Activated T-cell treated with anti-CD3 and anti-CD28 coated beads, Interleukin-2, amount 50 U/mL, for 48 hours (primary cell): ENCODE measurements at places on chromosomes 12 and 14.

DNA sequence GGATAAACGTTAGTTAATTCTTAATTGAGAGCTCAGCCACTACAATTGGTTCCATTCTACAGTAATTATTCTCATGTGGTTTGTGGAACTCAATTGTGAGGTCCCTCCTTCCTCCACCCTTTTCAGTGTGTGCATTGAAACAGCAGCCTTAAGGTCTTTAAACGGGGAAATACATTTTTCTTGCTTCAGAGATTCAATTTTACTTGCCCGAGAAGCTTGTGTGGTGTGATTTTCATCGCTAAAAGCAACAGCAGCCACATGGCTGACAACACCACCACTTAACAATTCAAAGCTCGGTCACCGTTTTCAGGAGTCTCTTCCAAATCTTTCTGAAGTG is 733 bp upstream of the PPFIBP1 start:
- no peak for DNase-seq

DNA sequence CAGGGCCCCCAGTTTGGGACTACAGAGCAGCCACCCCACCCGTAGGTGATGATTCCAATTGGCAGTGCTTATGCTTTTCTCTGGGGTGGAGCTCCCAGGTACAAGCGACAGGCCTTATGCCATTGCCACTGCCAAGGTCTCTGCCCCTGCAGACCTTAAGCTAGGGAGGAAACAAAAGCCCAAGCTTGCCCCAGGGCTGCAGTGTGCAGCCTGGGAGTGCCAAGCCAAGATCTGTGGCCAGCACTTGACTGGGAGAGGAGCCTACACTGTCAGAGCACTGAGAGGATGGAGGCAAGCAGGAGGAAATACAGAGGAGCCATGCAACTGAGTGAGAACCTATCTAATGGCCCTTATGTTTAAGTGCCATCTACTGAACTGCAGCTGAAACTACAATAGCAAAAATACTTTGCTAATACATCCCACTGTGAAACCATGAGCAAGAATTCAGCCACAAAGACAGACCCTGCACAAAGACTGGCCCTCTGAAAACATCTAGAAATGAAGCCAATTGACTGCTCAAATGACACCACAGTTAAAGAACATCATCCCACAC is 17.7 kb upstream of the ASCL1 start:
- no peak for DNase-seq

GRCh38 chr12:103955811-103956508 is 9.7 kb upstream of the TDG start:
- no peak for DNase-seq

- no peak for DNase-seq
Observed at GRCh38 chr12:40693207-40693821, 1.1 kb downstream of the CNTN1 start.

DNA sequence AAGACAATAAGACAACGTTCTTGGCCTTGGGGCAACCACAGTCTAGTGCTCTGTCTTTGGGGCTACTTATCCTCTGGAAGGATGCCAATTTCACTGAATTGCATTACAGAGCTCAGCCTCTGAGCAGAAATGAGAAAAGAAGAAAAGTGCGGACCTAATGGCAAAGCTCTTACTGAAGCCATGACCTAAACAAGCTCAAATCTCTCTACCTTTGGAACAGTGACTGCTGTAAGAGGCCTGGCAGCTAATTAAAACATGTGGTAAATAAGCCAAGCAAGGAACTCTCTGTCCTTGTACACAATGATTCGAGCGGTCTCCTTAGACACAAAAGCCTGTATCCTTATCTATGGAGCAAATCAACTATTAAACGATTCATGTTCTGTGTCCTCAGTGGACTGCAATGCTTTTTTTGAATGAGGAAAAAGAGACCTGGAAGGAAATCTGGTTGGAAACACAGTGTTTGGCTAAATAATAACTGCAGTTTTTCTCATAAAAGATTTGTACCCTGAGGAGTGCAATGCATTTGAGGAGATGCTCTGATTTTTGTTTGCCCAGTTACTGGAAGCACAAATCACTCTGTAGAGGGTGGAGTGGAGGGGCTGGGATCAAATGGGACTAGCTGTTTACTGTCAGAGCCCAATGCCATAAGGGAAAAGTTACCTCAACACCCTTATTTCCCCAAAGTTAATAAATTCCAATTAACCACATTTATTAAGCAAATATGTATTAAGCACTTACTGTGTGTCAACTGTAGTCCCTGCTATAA is 113.9 kb downstream of the NDUFA12 start:
- DNase-seq: no peak

DNA sequence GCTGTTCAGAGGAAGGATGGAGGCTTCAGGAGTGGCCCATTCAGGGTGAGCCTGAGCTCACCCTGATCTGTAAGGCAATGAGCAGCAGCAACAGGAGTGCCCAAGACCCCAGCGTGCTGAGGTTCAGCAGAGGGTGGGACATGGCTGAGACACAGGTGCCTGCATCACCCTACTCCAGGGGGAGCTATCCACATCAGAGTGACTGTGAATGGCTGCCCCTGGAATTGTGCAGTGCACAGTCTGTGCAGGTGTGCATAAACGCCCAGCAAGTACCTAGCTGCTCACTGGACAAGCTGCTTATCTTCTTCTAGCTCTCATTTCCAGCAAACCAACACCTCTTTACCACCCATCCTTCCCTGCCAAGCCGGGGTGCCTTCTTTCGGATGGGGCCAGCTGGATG is 140.6 kb upstream of the PRMT8 start:
- no peak for DNase-seq

GRCh38 chr12:7327918-7328317 is 24.0 kb downstream of the ACSM4 start:
- no peak for DNase-seq

DNA sequence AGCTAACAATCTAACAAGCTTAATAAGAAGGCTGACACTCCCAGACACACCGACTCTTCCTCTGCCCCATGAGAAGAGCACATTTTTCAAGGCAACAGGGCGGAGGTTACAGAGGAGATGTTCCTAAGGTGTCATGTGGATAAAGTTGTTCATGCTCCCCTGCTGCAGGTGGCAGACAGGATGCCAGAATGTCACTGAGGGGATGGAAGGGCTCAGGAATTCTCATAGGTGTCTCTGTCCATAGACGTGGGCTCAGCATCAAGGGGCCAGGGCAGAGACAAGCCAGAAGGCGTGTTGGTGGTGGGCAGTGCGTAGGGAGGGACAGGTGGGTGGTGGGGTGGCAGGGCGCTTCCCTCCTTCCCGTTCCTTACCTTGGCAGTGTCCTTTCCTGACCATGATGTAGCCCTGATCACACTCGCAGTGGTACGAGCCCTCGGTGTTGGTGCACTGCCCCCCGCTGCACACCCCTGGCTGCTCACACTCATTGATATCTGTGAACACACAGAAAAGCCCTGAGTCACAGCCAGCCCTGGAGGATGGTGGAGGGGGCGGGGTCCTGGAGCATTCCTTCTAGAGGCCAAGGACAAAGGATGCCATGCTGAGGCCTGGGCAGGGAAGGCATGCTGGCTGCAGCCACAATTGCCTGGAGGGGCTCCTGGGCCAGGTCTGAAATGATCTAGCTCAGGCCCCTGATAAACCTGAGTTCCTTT is 23.0 kb downstream of the ISCA2 start:
- DNase-seq: no peak

DNA sequence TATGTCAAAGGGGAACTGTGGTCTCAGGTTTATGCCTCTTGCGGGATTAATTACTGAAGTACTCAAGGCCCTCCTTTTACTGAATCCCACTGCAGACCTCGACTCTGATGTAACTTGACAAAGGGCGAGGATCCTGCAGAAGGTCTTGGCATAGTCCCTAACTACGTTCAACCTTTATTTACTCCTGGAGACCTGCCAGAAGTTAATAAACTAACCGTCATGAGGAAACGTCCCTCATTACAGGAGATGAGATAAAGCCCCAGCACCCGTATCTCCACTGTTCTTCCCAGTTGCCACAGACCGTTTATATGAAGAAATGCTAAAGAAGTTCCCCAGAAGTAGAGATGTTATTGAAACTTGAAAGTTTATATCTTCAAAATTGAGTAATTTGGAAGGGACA is 190.9 kb downstream of the ETV6 start:
- no peak for DNase-seq

GRCh38 chr14:79476552-79476951 is 734.8 kb downstream of the DIO2 start:
- no peak for DNase-seq

DNA sequence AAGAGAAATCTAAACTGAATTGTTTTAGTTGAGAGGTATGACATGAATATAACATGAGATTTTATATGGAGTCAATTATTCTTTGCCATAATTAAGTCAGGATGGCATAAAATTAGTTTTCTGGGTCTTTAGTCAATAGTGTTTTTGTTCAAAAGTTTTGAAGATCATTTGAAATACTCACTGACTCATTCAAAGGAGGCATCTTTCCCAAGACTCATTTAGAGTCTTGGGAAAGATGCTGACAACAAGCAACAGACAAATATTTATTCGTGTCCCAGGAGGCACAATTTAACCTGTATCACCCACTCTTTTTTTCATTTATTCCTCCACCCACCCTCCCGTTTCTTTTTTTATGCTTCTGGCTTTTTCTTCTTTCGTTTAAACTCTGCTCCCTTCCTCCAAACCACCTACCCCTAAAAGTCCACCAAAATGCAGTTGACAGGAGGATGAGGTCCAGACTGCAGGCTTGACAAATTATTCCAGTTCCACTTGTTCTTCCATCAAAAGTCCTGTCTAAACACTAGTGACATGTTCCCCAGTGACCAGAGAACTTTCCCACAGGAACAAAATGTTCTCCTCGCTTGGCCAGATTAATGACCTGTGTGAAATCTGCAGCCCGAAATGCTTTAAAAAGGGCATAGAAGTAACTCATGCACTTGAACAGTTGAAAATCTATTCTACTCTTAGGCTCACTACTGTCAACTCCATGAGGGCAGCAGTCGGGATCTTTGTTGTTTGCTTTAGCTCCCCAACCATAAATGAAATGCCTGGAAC is 43.3 kb upstream of the CSRP2 start:
- DNase-seq: no peak

GRCh38 chr12:63897931-63898330 is 53.4 kb downstream of the SRGAP1 start:
- no peak for DNase-seq

DNA sequence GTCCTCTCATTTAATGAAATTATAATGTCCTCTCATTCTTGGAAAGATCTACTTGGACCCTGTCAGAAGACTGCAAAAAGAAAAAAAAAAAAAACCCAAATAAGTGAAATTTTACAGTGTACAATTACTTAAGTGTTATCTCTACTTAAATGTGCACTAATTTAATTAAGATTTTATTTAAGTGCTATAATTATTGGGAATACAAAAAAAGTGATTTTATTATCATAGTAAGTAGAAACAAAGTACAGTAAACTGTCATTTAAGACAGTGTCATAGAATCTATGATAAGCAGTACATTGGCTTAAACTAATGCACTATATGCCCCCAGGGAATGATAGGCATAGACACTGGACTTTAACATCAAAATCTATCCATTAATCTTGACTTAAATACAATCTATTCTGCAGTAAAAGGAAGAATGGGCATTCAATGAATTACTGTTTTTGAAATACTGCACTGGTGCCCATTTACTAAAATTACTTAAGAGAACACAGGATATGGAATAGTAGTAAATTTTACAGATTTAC is 23.3 kb downstream of the INSM2 start:
- no peak for DNase-seq

GRCh38 chr14:23933742-23934128 is 19.8 kb upstream of the DHRS4 start:
- DNase-seq: no peak

- DNase-seq: no peak
Observed at GRCh38 chr14:27078191-27078590, 480.4 kb upstream of the NOVA1 start.

DNA sequence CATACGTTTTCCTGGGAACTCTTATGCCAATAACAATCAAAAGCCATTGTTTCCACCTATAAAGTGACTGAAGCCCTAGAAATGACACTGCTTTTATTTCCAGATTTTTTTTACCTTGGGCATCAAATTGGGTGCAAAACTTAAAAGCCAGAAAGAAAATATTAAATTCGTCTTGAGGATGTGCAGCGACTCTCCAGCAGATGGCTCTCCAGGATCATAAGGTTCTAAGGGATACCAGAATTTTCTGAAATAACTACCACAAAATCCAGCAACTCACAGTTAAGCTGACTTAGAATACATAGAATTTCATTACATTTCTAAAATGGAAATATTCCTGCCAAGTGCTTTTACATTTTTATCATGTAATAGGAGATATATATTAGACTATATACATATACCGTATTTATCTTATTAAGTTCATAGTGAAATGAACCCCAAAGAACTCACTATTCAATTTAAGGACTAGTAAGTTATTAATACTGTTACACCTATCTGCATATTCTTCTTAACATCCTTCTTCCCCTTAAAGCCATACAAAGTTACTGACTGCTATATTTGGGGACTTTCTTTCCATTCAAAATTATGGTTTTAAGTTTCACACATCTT is 44.0 kb downstream of the ARMH4 start:
- DNase-seq: peak; percentile 34

GRCh38 chr14:69705706-69706105 is 61.2 kb upstream of the SRSF5 start:
- no peak for DNase-seq

DNA sequence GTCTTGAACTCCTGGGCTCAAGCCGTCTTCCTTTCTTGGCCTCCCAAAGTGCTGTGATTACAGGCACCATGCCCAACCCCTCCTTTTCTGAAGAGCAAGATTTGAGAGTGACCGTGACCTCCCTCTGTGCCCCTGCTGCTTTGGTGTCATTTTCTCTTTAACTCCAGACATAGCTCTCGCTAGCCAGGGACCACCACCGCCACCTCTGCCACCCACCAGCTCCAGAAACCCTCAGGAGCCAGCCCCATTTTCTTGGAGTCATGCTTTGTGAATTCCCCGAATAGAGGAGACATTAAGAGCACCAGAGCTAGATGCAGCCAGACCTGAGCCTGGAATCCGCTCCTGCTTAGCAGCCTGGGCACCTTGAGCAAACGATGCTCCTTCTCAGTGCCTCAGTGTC is 18.2 kb downstream of the SDSL start:
- DNase-seq: no peak

- DNase-seq: no peak
Observed at GRCh38 chr14:104394409-104394851, 185.1 kb upstream of the C14orf180 start.

- no peak for DNase-seq
Observed at GRCh38 chr12:126210026-126210425, 1144.8 kb downstream of the AACS start.

GRCh38 chr12:54287261-54288157 is 7.0 kb downstream of the HNRNPA1 start:
- DNase-seq: peak; percentile 65

GRCh38 chr12:25056011-25056410 is 107.1 kb upstream of the BCAT1 start:
- DNase-seq: no peak
